ENCODE measurements at places on chromosomes 12 and 14.

GRCh38 chr12:3040026-3040656, 37.0 kb upstream of the TSPAN9 start:
- no peak for DNase-seq

GRCh38 chr12:71567537-71567936, 96.1 kb downstream of the ZFC3H1 start:
- DNase-seq, result no peak

DNA sequence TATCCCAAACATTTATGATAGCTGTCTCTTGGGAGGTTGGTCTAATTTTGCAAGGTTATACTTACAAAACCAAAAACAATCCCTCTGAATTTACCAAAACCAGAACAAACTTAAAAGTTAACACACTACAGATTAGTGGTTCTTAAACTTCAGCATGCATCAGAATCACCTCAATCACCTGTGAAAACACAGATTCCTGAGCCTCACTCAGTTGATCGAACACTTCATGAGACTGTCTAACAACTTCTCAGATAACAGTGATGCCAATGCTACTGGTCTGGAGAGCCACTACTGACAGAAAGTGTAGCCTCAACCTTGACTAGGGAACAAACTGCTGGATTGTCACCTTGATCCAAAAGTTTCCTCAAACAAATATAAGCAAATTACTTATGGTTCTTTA, 44.2 kb downstream of the ATP2B1 start:
- DNase-seq, result no peak

DNA sequence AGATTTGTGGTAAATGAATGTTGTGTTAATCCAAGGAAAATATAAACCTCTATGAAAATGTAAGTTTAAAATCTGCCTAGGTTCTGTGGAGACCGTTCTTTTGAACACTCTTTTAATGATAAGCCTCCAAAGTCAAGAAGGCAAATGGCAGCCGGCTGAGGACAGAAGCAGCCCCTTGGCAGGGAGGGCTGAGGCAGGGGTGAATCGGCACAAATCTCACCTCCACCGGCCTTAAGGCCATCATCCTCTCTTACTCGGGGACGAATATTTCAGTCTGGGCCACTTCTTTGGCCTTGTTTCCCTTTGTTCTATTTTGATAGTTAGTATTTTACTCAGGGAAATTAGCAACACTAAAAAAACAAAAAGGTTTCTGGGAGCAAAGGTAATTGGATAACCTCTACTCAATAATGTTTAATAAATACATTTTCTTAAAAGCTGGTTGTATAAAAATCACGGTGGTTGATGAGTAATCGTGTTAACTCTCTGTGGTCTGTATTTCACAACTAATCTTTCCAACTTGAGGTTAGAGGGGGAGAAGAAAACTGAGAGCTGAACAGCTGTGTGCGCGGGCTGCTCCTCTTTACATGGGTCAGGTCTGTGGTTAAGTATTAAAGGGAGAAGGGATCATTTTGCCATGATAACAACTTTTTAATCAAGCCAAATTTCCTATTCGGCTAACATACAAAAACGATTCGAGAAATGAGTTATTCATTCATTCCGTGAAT, 18.6 kb downstream of the LGMN start:
- peak; percentile 59 for DNase-seq

DNA sequence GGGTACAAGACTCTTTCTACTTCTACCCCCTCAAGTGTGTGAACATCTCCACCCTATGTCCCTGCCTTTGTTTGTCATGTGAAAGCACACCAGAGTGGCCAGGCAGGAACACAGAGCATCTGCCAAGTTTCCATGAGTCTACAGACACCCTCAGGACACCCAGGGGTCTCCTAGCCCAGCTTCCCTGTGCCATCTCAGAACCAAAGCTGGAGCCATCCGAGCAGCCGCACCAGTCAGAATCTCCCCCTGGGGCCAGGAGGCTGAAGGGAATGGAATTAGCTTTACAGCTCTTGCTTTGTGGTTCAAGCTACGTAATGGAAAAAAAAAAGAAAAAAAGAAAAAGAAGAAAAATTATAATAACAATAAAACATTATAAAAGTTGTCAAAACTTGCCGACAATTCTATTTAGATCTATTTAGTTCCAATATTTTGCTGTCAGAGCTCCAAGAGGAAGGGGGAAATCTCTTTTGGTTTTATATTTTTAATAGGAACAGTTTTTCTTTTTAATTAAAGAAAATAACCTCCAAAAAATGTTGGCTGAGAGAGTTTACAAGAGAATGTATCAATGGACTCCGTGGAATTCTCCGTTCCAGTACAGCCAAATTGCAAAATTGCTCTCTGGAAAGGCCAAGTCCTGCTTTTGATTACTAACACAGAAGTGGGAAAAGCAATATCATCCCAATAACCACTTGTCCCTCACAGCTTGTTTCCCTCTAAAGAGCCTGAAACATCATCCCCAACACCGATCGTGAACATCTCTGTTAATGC, 37.1 kb downstream of the TBX5 start:
- DNase-seq, result peak; percentile 47

- DNase-seq, result no peak
These were observed 19.8 kb upstream of the CABP1 start for GRCh38 chr12:120620624-120621023.

GRCh38 chr12:56995201-56995929, 11.0 kb downstream of the ZBTB39 start:
- DNase-seq, result no peak
